A549 treated with CORT108297 at 1 μM for 4 hours (cell line): ENCODE measurements at places on chromosomes 12 and 14. TPM values are rescaled to one million over a fixed set of nuclear protein-coding genes. Genes with fewer than 3 reads are reported as not detected.

Gene PLXNC1
- total RNA-seq, result 0.06 to 0.27 TPM (median 0.13 TPM) in 5 replicates

Gene ZC3H10
- 2.2 to 3.5 TPM (median 3.0 TPM) in 5 replicates for total RNA-seq

Gene FITM1
- 0.07 to 0.15 TPM in 2 of 5 replicates, not detected in the others for total RNA-seq

Gene IFI27L1
- 16.9 to 20.5 TPM (median 20.0 TPM) in 5 replicates for total RNA-seq

Gene DDN
- 0.57 to 0.82 TPM (median 0.67 TPM) in 5 replicates for total RNA-seq

Gene IL26
- not detected in 5 replicates for total RNA-seq

Gene PLEKHG7
- total RNA-seq, result 0.06 to 0.14 TPM (median 0.06 TPM) in 3 of 5 replicates, not detected in the others

Gene IFI27
- 0.89 to 1.9 TPM (median 1.6 TPM) in 5 replicates for total RNA-seq

Gene BEGAIN
- 7.0 to 11.8 TPM (median 9.8 TPM) in 5 replicates for total RNA-seq

Gene SLC6A15
- total RNA-seq, result 3.0 to 4.2 TPM (median 3.9 TPM) in 5 replicates

Gene PTPRB
- 0.54 to 1.2 TPM (median 0.78 TPM) in 5 replicates for total RNA-seq

Gene NRIP2
- total RNA-seq, result not detected in 5 replicates

Gene IRAK4
- total RNA-seq, result 3.4 to 4.2 TPM (median 3.9 TPM) in 5 replicates

Gene KLHDC1
- total RNA-seq, result 0.17 to 0.46 TPM (median 0.36 TPM) in 5 replicates

Gene ADAMTS20
- total RNA-seq, result not detected in 5 replicates

Gene ESPL1
- 15.3 to 23.5 TPM (median 19.9 TPM) in 5 replicates for total RNA-seq

Gene RBM25
- total RNA-seq, result 49.4 to 68.2 TPM (median 56.0 TPM) in 5 replicates

Gene KRT75
- total RNA-seq, result 0.13 to 0.21 TPM (median 0.16 TPM) in 5 replicates

Gene GLIPR1L1
- total RNA-seq, result not detected in 5 replicates

Gene KRT79
- 0.05 to 0.14 TPM (median 0.09 TPM) in 4 of 5 replicates, not detected in the other for total RNA-seq

Gene MOAP1
- 11.7 to 16.6 TPM (median 12.8 TPM) in 5 replicates for total RNA-seq

Gene TRIM9
- 8.8 to 11.3 TPM (median 10.4 TPM) in 5 replicates for total RNA-seq

Gene HHIPL1
- total RNA-seq, result 0.14 to 0.34 TPM (median 0.22 TPM) in 5 replicates

Gene MORN3
- total RNA-seq, result 0.12 to 0.51 TPM (median 0.23 TPM) in 5 replicates

Gene PKP2
- 2.7 to 2.8 TPM (median 2.7 TPM) in 5 replicates for total RNA-seq

Gene VEZT
- total RNA-seq, result 55.0 to 79.8 TPM (median 63.9 TPM) in 5 replicates

Gene LYZ
- total RNA-seq, result 0.30 TPM in 1 of 5 replicates, not detected in the others

Gene CCDC38
- 0.06 to 0.15 TPM (median 0.09 TPM) in 5 replicates for total RNA-seq

Gene FAM90A1
- 0.03 to 0.10 TPM (median 0.07 TPM) in 5 replicates for total RNA-seq

Gene CD4
- 0.03 TPM in 1 of 5 replicates, not detected in the others for total RNA-seq

Gene IAPP
- not detected in 5 replicates for total RNA-seq

Gene CNIH1
- total RNA-seq, result 247 to 348 TPM (median 249 TPM) in 5 replicates

Gene KRT3
- 0.05 to 0.09 TPM (median 0.06 TPM) in 4 of 5 replicates, not detected in the other for total RNA-seq

Gene TSPAN9
- 24.5 to 35.3 TPM (median 28.2 TPM) in 5 replicates for total RNA-seq

Gene DEPDC4
- 1.2 to 1.8 TPM (median 1.3 TPM) in 5 replicates for total RNA-seq

Gene KRT83
- total RNA-seq, result 3.4 to 6.5 TPM (median 5.6 TPM) in 5 replicates

Gene APEX1
- 256 to 269 TPM (median 260 TPM) in 5 replicates for total RNA-seq

Gene C12orf50
- 0.06 to 0.08 TPM in 2 of 5 replicates, not detected in the others for total RNA-seq

Gene SPSB2
- total RNA-seq, result 17.4 to 28.9 TPM (median 28.5 TPM) in 5 replicates

Gene LGR5
- total RNA-seq, result 0.05 TPM in 1 of 5 replicates, not detected in the others

Gene SIRT4
- total RNA-seq, result 0.79 to 0.96 TPM (median 0.89 TPM) in 5 replicates

Gene PRPF40B
- 5.6 to 9.4 TPM (median 7.4 TPM) in 5 replicates for total RNA-seq

Gene OR4K2
- not detected in 5 replicates for total RNA-seq

Gene LBHD2
- total RNA-seq, result 0.12 to 0.39 TPM (median 0.27 TPM) in 3 of 5 replicates, not detected in the others

Gene MGST1
- total RNA-seq, result 733 to 839 TPM (median 804 TPM) in 5 replicates

Gene CLEC6A
- total RNA-seq, result not detected in 5 replicates

Gene STON2
- total RNA-seq, result 0.53 to 1.0 TPM (median 0.65 TPM) in 5 replicates
